AG08395 (cell line): ENCODE measurements at places on chromosomes 12 and 14.

GRCh38 chr14:90354551-90355298, 23.0 kb upstream of the NRDE2 start:
- DNase-seq: peak; percentile 21

DNA sequence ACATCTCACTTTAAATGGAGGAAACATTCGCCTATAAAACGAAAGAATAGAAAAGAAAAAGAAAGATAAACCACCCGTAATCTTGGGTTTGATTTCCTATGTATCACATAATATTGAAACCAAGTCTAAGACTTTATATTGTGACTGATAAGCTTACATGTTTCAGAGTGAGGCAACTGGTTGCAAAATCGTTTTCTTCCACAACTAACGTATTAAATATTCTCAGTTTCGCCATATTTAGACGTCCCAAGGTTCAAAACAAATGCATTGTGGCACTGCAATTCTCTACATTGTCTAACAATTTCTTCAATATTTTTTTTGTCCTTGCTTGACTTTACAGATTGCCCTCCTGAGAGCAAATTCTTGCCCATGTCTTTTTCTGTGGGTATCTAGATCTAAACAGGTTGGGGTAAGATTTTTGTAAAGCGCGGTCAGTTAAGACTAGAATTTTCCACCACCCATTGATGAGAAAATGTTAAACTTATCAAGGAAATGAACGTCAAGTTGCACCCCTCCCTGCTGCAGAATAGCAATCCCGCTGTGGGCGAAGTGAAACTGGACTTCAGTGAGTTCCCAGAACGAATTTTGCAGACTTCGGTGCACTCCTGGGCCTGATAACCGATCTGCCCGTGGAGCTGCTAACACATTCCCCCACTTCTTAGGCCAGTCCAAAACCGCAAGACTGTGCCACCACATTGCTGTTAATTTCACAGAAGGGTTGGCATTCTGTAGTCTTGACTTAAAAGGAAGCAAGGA, 2.7 kb downstream of the TBX3 start:
- no peak for DNase-seq

- DNase-seq: no peak
Observed at GRCh38 chr12:4809449-4810218, 89.4 kb downstream of the GALNT8 start.

DNA sequence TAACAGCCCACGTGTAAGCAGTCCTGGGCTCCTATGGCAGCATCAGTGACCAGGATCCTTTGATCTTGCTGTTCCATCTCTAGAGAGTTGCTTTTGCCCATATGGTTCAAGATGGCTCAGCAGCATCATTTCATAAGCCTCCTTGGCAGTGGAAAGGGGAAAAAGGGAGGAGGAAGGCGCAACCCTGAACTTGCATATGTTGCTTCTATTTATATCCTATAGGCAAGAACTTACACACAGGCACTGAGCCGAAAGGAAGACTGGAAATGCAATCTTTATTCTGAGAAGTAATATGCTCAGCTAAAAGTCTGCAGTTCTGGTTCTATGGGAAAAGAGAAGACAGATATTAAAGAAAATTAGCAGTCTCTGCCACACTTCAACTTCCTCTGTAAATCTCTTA, 167.7 kb upstream of the PLXNC1 start:
- DNase-seq: no peak

DNA sequence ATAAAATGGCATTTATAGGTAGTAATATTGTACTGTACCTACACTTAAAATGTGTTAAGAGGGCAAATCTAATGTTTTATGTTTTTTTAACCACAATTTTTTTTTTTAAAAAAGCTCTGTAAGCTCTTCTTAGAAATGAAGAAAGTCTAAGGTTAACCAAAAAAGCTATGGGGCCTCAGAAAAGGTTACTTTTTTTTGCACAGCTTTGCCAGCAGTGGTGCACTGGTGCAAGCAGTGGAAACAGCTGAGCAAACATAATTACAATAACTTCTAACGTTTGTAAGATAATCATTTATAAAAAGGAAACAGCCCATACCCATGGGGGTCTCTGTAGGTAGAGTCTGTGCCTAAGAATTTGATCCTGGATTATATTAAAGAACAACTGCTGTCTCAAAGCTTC, 85.1 kb upstream of the NID2 start:
- no peak for DNase-seq

GRCh38 chr12:114752217-114752616, 68.2 kb upstream of the TBX3 start:
- no peak for DNase-seq

- no peak for DNase-seq
Observed at GRCh38 chr12:68374307-68374982, 42.3 kb upstream of the MDM1 start.

DNA sequence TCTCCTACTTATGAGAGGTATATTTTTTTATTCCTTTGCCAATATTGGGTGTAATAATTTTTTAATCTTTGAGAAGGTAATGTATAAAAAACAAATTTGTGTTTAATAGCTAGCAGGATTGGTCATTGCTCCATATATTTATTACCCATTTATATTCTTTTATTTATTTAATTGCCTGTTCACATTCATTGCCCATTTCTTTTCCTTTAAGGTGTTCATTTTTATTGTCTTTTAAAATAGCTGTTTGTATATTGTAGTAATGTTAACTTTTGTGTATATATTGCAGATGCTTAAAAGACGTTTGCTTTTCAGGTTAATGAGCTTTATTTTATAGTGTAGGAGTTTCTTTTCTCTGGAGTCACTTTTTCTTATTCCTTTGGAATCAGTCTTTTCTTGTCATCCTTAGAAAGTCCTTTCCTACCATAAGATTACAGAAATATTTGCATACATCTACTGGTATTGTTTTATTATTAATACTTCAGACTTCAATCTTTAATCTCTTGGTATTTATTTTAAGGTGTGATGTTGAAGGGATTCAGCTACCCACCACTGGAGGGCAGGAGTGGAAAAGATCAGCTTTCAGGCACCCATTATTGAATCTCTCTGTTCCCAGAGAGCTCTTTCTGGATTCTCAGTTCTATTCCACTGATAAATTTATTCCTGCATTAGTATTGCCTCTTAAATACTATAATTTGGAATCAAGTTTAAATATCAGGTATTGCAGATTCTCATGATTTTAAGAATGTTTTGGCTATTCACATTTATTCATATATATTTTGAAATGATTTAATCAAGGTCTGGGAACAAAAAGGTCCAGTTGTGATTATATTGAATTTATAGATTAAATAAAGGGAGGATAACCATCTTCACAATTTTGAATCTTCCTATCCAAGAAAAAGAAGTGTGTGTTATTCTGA, 17.3 kb downstream of the PPM1A start:
- DNase-seq: peak; percentile 26

- no peak for DNase-seq
Observed at GRCh38 chr14:95015046-95015445, 142.3 kb downstream of the DICER1 start.

GRCh38 chr12:57248934-57249742, 1.8 kb downstream of the STAC3 start:
- no peak for DNase-seq

GRCh38 chr12:9636150-9636850, 28.6 kb upstream of the KLRB1 start:
- no peak for DNase-seq

- DNase-seq: peak; percentile 18
Observed at GRCh38 chr14:85058150-85058549, 471.8 kb upstream of the FLRT2 start.

- DNase-seq: no peak
Observed at GRCh38 chr14:104696671-104697316, 7.4 kb downstream of the INF2 start.

DNA sequence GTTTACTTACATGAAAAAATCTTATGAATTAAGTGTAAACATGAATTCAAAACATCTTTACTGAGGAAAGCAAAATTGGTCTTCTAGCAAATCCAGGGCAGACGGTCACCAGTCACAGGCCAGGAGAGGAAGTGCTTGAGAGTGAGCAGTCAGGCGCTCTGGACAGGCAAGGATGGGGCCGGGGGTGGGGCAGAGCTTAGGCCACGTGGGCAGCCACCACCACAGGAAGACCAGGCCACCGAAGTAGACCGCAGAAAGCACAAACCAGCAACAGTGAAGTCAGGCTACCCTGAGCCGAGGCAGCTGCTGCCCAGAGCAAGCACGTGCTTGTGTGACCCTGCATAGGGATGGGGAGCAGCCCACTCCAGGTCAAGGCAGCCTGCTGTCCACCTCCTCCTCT, 33.5 kb downstream of the SLC6A12 start:
- DNase-seq: no peak

- no peak for DNase-seq
Observed at GRCh38 chr14:25032092-25032784, 17.7 kb downstream of the STXBP6 start.

DNA sequence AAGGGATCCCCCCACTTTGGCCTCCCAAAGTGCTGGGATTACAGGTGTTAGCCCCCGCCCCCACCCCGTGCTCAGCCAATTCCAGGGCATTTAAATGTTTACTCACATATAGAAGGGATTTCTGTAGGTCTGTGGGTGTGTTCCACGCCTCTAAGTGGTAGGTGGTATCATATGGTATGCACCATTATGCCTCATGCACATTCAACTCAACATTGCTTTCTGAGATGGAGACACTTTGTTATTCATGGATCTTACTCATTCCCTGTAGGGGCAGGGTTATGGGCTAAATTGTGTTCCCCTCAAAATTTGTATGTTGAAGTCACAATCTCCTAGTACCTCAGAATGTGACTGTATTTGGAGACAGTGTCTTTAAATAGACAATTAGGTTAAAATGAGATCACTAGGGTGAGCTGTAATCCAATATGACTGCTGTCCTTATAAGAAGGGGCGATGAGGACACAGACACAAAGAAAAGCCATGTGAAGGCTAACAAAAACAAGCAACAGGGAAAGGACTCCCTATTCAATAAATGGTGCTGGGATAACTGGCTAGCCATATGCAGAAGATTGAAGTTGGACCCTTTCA, 200.6 kb downstream of the EFCAB11 start:
- no peak for DNase-seq

DNA sequence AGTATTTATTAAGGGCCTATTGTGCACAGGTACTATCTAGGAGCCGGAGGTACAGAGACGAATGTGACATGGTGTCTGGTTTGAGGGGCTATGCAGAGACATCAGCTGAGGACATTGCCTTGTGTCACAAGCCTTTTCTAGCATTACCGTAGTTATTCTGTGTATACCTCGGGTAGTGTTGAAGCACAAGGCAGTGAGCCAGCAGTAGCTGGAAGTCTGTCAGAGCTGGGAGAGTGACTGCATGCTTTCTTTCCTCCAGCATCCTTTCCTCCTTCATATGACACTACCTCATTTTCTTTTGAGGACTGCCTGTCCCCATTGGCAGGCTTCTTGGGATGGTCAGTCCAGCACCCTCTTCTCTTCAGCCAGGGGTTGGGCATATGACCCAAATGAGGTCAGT, 77.0 kb downstream of the POLR3B start:
- no peak for DNase-seq

- DNase-seq: no peak
Observed at GRCh38 chr12:65510584-65511050, 232.1 kb downstream of the MSRB3 start.

DNA sequence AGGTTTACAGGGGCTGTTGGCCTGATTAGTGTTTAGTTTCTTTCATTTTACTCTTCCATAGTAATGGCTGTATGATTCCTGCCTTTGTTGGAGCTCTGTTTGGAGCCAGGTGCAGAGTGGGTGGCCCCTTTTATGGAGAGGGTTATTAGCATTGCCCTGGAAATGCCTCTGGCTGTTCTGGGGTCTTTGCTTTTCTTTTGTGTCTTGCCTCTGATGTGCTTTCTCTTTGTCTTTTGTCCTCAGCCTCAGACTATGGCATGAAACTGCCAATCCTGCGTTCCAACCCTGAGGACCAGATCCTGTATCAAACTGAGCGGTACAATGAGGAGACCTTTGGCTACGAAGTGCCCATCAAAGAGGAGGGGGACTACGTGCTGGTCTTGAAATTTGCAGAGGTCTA, 6.9 kb downstream of the MLEC start:
- DNase-seq: no peak

DNA sequence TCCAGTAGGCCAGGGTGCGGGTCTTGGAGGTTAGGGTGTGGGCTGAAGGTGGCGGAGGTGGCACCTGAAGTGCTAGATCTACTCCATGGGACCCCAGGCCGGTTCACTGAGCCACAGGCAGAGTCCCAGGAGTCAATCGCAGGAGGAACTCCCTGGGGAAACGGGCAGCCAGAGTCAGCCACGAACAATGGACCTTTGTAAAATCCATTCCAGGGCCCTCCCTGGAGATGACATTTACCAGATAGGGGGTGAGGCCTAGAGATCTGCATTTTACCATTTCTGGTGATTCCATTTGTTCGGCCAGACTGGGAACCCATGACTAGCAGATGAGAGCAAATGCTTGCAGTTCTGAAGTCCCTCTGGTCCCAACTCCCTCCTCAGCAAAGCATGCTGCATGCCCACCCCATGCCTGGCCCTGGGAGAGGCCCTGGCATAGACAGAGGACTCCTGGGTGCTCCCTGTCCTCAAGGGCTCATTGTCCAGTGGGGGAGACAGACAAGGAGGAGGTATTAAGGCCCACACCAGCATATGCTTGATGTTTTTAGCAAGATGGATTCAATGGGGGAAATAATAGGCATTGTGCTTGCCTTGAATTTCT, 115.5 kb downstream of the EML1 start:
- DNase-seq: no peak

DNA sequence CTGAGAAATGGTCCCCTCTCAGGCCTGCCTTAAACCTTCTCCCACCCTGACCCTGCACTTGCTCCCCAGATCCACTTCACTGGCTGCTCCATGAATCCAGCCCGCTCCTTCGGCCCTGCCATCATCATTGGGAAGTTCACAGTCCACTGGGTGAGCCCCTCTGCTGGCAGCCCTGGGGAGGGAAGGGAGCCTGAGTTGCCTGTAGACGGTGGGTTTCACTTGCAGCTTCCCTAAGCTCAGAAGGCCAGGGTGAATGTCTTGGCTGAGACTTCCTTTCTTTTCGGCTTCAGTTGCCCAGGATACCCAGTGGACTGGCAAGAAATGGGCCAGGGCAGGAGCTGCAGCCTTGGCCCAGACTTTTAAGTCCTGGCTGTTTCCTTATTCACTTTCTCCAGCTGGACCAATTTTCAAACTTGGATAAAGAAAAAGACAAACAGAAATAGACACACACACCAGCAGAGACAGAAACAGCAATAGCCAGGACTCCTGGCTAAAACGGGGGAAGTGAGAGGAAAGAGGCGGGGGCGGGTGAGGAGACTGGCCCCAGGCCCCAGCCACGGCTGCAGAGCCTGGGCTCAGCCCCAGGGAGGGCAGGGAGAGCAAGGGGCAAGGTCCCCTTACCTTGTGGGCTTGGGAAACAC, 2.0 kb downstream of the AQP6 start:
- no peak for DNase-seq
